ENCODE measurements at places on chromosomes 2 and 18. TPM values are rescaled to one million over a fixed set of nuclear protein-coding genes. Genes with fewer than 3 reads are reported as not detected.
A peak's percentile ranks its signal among the peaks of the same experiment; 100 is the strongest.

Gene HOXD10
- 58.7 TPM for total RNA-seq

Gene UBR3
- 56.1 TPM for total RNA-seq

Gene NTSR2
- total RNA-seq = not detected

Gene ELOA2
- not detected for total RNA-seq

Gene ACTG2
- 59.6 TPM for total RNA-seq

Gene MYO7B
- total RNA-seq = not detected

Gene MC2R
- not detected for total RNA-seq

Gene SLC30A3
- total RNA-seq = 0.32 TPM

- no peak for DNase-seq
Observed at GRCh38 chr18:37422116-37422515, 143.5 kb downstream of the CELF4 start.

- DNase-seq = peak; percentile 18
Observed at GRCh38 chr2:55732854-55733253, 39.2 kb upstream of the PNPT1 start.

DNA sequence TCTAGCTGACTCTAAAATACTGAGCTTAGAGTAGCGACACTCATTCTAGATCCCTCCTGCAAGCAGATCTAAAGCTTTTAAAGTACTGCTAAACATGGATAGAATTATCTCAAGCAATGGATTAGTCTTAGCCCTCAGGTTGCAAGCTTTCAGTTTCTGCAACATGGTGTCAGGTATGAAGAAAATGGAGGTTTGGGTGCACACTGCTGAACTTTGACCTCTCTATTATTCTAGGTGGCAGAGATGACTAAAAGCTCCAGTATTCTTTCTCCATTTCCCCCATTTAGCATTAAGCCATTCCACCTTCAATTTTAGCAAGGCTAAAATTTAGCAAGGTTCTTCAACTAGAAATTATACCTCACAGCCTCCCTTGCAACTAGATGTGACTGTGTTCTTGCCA is 117.0 kb downstream of the CACNB4 start:
- no peak for DNase-seq

DNA sequence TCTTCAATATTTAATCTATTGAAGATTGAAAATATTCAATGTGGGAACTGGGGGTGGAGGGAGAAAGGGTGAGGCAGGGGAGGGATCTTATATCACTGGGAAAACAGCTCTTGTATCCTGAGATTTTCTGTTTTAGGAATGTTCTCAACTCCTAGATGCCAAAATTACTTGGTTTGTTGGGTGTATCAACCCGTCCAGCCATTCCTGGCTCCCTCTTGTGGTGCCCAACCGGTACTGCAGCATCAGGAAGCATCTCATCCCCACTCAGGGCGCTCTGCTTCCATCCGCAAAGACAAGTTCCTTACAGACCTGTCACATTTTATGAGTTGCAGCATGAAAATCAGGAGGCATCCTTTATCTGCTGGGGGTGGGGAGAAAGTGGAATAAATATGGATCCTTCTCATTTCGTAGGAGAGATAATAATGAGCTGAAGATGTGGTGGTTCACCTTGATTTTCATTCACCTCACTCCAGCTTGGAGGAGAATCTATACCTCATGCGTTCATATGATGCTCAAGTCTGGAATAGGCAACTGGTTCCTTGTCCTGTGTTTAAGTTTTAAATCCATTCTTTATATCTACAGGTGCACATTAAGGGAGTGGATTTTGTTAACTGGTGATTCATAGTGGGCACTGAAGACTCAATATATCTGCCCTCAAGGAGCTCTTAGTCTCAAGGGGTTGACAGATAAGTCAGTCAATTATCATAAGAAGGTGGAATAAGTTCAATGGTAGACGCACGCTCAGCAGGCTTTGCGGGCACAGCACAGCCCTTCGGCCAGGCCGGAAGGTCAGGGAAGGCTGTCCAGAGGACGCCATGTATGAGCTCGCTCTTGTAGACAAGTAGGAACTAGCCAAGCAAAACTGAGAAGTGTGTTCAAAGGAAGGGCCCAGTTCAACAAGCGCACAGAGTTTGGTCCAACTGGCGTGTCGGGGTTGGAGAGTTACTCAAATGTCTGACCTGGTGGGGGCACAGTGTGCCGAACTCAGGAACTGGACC is 127.3 kb downstream of the RNF144A start:
- peak; percentile 51 for DNase-seq

DNA sequence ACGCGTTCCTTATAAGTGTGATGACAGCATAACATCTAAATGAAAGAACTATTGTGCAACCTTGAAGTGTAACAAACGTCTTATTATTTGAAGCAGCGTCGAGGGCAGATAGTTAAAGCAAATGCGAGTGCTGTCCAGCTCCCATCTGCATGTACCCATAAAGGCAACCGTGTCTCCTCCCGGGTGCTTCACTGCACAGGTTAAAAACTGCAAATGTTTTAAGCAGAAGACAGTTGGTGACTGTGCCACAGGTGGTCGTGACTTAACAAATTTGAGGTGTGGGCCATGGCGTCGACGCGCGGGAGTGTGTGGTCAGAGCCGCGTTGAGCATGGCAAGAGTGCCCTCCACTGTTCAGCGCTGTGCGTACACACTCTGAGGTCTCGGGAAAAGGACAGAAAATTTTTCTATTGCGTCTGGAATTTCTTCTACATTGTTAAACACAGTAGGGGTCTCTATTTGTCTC is 6.4 kb downstream of the SALL3 start:
- DNase-seq = no peak

DNA sequence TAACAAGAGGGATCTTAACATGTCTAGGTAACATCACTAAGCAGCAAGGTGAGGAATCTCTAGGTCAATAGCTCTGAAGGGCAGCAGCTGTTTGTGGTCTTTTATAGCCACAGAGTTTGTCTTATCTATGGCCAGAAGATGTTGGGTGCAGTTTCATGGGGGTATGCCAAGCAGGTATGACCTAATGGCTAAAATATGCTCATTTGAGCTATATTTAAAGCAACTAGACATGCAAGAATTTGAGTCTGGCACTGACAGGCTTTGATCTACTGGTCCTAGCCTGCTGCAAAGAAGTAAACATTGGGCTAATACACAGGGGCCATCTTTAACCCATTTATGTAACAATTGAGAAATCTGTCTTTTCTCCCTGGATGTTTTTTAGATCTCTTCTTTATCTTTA is 13.9 kb upstream of the UGP2 start:
- peak; percentile 86 for DNase-seq

DNA sequence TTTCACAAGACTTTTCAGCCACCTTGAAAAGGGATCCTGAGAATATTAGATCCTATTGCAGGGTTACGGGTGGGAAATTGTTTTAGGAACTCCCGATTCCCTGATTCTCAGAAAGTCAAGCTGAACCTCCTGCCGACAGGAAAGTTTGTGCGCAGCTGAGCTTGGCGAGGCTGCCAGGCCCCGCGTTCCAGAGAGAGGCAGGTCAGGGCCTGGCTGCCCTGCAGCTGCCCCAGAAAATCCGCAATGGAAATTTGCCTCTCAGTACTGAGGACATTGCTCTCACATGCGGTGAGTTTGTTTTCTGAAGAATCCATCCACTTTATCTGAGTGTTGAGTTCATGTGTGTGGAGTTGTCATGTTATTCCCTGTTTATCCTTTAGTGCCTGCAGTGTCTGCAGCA is 144.2 kb downstream of the RTP5 start:
- no peak for DNase-seq

DNA sequence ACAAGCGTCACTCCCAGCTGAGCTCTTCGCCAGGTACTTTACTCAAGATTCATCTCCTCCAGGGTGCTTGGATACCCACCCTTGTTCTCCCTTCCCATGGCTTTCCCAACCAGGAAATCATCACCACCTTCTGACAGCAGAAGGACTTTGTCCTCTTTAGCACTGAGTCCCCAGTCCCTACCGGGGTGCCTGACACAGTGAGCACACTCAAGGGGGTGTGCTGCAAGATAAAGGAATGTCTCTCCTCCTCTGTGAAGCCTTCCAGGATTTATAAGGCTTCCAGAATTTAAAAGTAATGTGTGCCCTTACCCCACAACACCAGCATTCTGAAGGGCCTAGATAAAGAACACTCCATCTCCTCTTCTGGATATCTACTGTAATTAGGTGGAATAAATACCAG is 39.6 kb downstream of the ACVR1 start:
- DNase-seq = no peak

DNA sequence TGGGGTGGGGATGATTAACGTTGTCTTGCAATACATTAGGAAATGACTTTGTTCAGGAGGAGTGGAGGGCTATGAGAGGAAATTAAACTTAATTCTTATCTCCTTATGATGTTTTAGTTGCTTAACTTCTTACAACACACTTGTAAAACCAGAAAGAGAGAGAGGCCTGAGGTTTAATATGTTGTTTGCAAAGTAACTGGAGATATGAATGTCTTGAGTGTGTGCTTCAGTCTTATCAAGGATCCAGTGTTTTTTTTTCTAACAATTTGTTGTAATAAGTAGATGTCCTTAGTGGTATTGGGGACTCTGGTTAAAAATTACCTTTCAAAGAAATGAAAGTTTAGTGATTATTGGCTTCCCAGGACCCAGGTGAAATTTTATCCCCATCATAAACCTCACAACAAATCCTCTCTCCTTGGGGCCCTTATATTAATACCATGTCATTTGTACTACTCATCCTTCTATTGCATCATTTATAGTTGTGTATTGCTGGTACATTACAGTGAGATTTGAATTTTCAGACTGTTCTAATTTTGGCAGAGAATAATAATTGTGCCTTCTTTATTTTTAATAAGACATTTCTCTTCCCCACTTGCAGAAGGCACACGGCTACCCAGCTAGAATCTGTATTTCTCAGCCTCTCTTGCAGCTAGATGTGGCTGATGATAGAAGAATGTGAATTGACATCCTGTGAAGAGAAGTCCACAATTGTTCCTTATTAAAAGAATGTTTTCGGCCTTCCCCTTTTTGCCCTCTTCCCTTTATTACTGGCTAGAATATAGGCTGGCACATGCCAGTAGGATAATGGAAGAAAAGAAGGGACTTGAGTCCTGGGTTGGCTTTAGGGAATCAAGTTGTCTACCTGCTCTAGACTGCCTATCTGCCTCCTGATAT is 91.9 kb upstream of the CXCR4 start:
- no peak for DNase-seq

GRCh38 chr2:99851089-99851488 is 291.3 kb downstream of the AFF3 start:
- peak; percentile 29 for DNase-seq

DNA sequence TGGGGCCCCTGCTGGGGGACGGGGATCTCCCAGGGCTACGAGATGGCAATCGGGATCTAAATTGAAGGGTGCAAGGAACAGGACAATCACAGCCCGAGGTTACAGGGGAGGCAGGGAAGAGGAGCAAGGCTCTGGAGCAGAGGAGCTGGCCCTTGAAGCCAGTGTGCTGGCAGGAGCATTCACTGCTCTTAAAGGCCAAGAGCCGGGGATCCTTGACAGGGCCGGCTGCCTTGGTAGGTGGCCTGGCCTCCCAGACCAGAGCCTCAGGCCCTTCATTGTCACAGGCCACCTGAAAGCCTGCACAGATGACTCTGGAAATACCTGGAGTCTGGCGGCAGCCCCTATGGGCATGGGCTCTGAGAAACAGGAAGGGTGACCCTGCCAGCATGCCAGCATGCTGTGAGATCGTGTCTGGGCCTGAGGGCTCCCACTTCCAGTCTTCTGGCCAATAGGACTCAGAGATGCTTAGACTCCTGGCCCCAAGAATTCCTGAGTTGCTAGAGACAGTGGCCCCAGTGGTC is 38.7 kb downstream of the PDIA6 start:
- no peak for DNase-seq

- DNase-seq = no peak
Observed at GRCh38 chr2:53452957-53453748, 314.5 kb upstream of the CHAC2 start.

- no peak for DNase-seq
Observed at GRCh38 chr2:66526180-66526579, 91.3 kb downstream of the MEIS1 start.

DNA sequence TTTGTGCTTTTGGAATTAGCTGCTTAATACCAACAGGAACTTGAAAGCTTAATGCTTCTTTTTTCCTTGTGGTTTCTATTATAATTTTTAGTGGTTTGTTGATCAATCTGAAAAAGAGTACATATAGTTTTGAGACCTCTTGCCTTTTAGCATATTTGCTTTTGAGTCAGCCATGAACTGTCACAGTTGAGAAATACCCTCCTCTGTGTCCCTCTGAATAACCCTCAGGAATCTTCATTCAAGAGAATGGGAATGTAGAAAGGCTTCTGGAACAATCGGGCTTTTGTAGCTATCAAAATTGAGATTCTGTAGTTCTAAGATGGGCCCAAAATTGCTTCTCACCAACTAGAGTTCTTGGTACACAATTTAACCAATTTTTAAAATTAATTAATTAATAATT is 451.1 kb upstream of the TRIB2 start:
- peak; percentile 26 for DNase-seq

GRCh38 chr2:54613794-54614257 is 109.6 kb upstream of the EML6 start:
- peak; percentile 49 for DNase-seq

- DNase-seq = no peak
Observed at GRCh38 chr18:65214456-65214855, 536.4 kb upstream of the CDH7 start.

DNA sequence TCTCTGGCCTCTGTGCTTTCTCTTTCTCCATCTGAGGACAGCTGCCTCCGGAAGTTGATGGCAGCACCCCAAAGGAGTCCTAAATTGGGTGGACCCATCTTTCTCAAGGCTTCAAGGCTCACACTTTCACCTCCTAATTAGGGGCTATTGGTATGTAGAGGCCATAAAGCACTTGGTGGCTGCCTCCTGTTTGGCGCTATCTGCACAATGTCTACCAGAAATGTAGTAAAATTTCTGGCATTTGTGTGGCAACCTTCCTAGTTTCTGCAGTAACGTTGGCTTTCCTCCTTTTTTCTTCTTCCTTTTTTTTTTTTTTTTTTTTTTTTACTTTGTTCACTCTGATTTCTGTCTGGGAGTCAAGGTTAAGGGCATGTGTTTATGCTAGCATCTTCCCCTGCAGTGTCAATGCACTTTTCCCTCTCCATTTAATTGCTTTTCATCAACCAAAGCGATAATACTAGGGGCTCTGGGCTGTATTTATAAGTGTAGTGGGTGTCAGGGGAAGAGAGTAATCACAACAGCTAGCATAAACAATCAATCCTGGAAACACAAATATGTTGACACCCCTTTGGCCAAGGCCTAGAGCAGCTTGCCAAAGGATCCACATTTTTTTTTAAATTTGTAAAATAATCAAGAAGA is 86.0 kb downstream of the TACR1 start:
- DNase-seq = no peak

GRCh38 chr2:85537600-85538506 is 1.1 kb upstream of the MAT2A start:
- peak; percentile 64 for DNase-seq

GRCh38 chr2:217652761-217653639 is 349.8 kb downstream of the TNS1 start:
- peak; percentile 95 for DNase-seq

DNA sequence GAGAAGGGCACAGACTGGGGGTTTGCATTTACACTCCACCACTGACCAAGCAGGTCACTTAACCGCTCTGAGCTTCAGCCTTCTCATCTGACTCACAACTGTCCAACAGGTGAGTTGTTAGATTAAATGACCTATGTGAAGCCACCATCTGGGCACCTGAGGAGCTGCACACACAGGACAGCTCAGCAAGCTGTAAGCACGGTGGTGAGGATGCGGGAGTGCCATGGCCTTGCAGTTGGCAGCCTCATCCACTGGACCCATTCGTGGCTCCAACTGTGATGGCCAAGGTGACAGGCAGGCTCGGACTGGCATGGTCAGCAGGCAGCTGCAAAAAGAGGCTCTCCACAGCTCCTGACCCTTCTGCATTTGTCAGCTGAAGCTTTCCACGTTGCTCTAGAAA is 23.3 kb upstream of the AMMECR1L start:
- no peak for DNase-seq

- peak; percentile 58 for DNase-seq
Observed at GRCh38 chr2:96685577-96686459, 43.3 kb downstream of the FER1L5 start.

GRCh38 chr2:203787979-203788378 is 79.6 kb upstream of the CTLA4 start:
- no peak for DNase-seq

Measured in fibroblast of villous mesenchyme (primary cell).